ENCODE measurements at places on chromosomes 1 and 21. TPM values are rescaled to one million over a fixed set of nuclear protein-coding genes. Genes with fewer than 3 reads are reported as not detected.

GRCh38 chr1:57162607-57163261, 196.9 kb upstream of the C8B start:
- H3K4me1 ChIP-seq: no peaks in the 10 kb centered on the region
- H3K27ac ChIP-seq: no peak overlapping the region
- no peak for DNase-seq
- H3K4me3 ChIP-seq: no peak overlapping the region

DNA sequence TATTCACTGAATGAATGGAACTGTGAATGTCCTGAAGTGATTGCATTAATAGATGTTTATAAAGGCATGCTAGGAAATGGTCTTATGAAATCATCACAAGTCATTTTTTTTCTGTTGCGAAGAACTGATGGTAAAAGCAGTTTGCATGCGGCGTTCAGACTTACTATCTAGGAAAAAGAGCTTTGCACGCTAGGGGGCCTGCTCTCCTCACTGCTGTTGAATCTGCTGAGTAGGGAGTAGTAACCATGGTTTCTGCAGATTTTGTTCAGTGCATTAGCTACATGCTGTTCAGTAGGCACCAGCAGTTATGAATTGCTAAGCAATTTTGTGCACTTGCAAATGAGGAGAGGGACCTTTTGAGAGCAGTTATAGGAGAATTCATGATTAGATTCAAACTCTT, 57.9 kb downstream of the CENPF start:
- no peak overlapping the region for H3K4me3 ChIP-seq
- no peak overlapping the region for H3K27ac ChIP-seq
- H3K27me3 ChIP-seq: no peaks in the 10 kb centered on the region

DNA sequence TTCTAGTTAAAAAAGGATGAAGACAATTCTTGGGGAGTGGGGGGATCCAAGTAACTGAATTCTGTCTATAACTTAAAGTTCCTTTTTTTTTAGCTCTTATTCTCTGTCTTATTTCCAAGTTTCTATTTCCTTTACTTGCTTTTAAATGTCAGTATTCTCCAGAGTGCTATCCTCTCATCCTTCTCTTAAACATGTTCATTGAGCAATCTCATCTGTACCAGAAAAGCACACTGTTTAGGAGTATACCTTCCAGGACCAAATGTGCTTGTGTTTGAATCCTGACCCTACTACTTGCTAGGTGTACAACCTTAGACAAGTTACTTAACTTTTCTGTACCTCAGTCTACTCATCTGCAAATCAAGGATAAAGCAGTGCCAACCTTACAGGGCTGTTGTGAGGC, 50.1 kb downstream of the AKT3 start:
- H3K4me1 ChIP-seq: no peaks in the 10 kb centered on the region
- no peak overlapping the region for H3K4me3 ChIP-seq

DNA sequence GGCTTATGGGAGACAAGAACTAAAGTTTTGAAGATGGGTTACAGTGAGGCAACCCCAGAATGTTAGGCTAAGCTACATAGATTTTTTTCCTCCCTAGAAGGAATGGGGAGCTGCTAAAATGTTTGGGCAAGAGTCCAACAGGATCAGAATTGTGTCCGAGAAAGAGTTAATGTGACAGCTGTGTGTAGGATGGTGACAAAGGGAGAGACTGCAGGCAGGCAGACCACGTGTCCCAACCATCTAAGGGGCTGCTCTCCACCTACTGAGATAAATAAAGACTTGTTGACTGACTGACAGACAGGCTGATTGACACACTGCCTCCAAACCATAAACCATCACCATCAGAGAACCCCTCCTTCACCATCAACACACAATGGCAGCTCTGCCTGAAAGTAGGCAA, 133.7 kb upstream of the CTTNBP2NL start:
- no peak overlapping the region for H3K27ac ChIP-seq
- H3K4me1 ChIP-seq: no peaks in the 10 kb centered on the region
- no peak for DNase-seq
- H3K4me3 ChIP-seq: no peak overlapping the region
- no peaks in the 10 kb centered on the region for H3K36me3 ChIP-seq
- H3K27me3 ChIP-seq: no peaks in the 10 kb centered on the region

KCNK2 gene
- 0.17 TPM for total RNA-seq

DNA sequence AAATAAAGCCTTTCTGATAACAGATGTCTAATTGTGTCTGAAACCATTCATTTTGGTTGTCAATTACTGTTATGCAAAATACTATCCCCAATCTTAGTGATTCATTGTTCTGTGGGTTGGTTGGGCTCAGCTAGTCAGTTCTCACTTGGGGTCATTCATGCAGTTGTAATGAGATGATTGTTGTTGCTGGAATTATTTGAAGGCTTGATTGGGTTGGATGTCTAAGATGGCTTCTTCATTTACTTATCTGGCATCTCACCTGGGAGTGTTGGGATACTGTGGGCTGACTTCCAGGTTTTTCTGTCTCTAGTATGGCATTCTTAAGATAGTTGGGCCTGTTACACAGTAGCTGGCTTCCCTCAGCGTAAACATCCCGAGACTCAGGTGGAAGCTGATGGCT, 217.8 kb upstream of the B3GALT2 start:
- H3K4me1 ChIP-seq: no peaks in the 10 kb centered on the region
- no peaks in the 10 kb centered on the region for H3K27me3 ChIP-seq
- H3K36me3 ChIP-seq: no peaks in the 10 kb centered on the region
- H3K27ac ChIP-seq: no peak overlapping the region
- H3K4me3 ChIP-seq: no peak overlapping the region
- no peak for DNase-seq

GRCh38 chr21:15242906-15243305, 178.1 kb upstream of the NRIP1 start:
- DNase-seq: no peak
- no peaks in the 10 kb centered on the region for H3K36me3 ChIP-seq
- no peak overlapping the region for H3K27ac ChIP-seq
- H3K27me3 ChIP-seq: no peaks in the 10 kb centered on the region

MCOLN3 gene
- total RNA-seq: 0.98 TPM

AQP10 gene
- total RNA-seq: 0.27 TPM

DNA sequence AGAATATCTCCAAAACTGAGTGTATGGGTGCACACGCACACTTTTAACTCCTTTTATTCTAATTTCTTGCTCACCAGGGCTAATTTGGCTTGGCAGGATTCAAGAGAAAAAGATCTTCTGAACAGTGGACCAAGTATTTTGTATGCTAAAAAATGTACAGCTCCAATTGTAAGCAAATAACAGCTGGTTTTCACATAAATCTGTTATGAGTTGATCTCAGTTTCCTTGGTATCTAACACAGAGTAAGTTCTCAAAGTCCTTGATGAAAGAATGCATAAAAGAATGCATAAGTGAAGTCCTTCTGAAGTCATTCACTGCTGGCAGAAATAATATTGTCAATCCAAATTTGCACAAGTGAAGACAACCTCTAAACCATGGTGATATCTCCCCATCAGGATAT, 213.0 kb downstream of the OMA1 start:
- H3K27ac ChIP-seq: no peak overlapping the region
- H3K36me3 ChIP-seq: no peaks in the 10 kb centered on the region
- H3K4me3 ChIP-seq: no peak overlapping the region
- DNase-seq: no peak
- no peaks in the 10 kb centered on the region for H3K4me1 ChIP-seq

CD1E gene
- not detected for total RNA-seq

CD2 gene
- 2.9 TPM for total RNA-seq

DNA sequence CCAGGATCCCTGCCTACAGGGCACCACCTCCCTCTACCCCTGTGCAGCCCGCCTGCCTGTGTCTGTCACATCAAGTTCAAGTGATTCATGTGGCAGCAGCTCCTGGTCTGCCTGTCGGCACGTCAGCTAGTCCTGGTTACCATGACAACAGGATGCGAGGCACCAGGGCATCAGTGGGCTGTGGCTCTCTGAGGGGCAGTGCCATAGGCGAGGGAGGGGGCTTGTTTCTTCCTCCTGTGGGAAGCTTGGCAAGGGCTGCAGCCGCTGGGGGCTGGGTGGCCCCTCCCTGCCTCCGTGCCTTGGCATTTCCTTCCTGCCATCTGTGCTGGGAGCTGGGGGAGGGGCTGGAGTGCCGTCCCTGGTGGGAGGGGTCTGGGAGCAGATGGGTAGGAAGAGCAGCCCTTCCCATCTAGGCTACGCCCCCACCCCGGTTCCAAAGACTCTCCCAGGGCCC, 43.1 kb downstream of the FOXO6 start:
- DNase-seq: no peak
- H3K27me3 ChIP-seq: no peaks in the 10 kb centered on the region
- no peak overlapping the region for H3K27ac ChIP-seq
- no peak overlapping the region for H3K4me3 ChIP-seq

- H3K4me3 ChIP-seq: no peak overlapping the region
- peak overlapping the region; percentile 14 for H3K27ac ChIP-seq
- no peaks in the 10 kb centered on the region for H3K36me3 ChIP-seq
- H3K4me1 ChIP-seq: peaks cover 7% of the 10 kb centered on the region
- H3K27me3 ChIP-seq: no peaks in the 10 kb centered on the region
Observed at GRCh38 chr1:91846007-91846638, 39.8 kb downstream of the TGFBR3 start.

- no peak overlapping the region for H3K4me3 ChIP-seq
- H3K4me1 ChIP-seq: no peaks in the 10 kb centered on the region
- no peak for DNase-seq
- no peak overlapping the region for H3K27ac ChIP-seq
- H3K36me3 ChIP-seq: no peaks in the 10 kb centered on the region
Observed at GRCh38 chr1:191696354-191696753, 461.9 kb upstream of the RGS18 start.

GRCh38 chr1:42358791-42359190, 21.8 kb upstream of the RIMKLA start:
- H3K4me1 ChIP-seq: no peaks in the 10 kb centered on the region
- DNase-seq: no peak
- H3K4me3 ChIP-seq: no peak overlapping the region
- H3K36me3 ChIP-seq: no peaks in the 10 kb centered on the region

DNA sequence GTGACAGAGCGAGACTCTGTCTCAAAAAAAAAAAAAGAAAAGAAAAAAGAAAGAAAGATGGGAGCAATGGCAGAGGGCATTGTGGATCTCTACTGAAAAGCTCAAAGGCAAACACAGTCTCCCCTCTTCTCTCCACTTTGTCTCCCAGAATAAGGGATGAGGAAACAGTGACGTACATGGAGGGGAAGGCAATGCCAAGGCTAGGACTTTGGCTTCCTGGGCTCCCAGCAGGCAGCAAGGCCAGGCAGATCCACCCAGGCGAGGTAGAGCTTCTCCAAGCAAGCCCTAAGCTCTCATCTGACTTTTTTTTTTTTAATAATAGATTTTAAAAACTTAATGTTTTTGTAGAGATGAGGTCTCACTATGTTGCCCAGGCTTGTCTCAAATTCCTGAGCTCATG, 4.6 kb downstream of the ARHGEF2 start:
- peaks cover 4% of the 10 kb centered on the region for H3K4me1 ChIP-seq
- H3K27me3 ChIP-seq: no peaks in the 10 kb centered on the region
- H3K36me3 ChIP-seq: no peaks in the 10 kb centered on the region
- DNase-seq: no peak
- no peak overlapping the region for H3K4me3 ChIP-seq

- H3K4me3 ChIP-seq: peak overlapping the region; percentile 51
- peaks cover 19% of the 10 kb centered on the region for H3K27me3 ChIP-seq
- no peaks in the 10 kb centered on the region for H3K4me1 ChIP-seq
- peak overlapping the region; percentile 61 for H3K27ac ChIP-seq
- H3K36me3 ChIP-seq: no peaks in the 10 kb centered on the region
- no peak for DNase-seq
Observed at GRCh38 chr1:236066054-236066453, 1.2 kb upstream of the NID1 start.

NCAM2 gene
- 2.8 TPM for total RNA-seq

PCAT6 gene
- total RNA-seq: 0.74 TPM

- DNase-seq: no peak
- H3K36me3 ChIP-seq: no peaks in the 10 kb centered on the region
- H3K27me3 ChIP-seq: no peaks in the 10 kb centered on the region
- H3K4me3 ChIP-seq: no peak overlapping the region
- H3K4me1 ChIP-seq: no peaks in the 10 kb centered on the region
Observed at GRCh38 chr1:22582661-22583635, 19.7 kb downstream of the EPHA8 start.

- DNase-seq: no peak
- no peaks in the 10 kb centered on the region for H3K4me1 ChIP-seq
- H3K27ac ChIP-seq: no peak overlapping the region
- H3K27me3 ChIP-seq: no peaks in the 10 kb centered on the region
- H3K4me3 ChIP-seq: no peak overlapping the region
Observed at GRCh38 chr1:234497589-234497988, 18.6 kb upstream of the TARBP1 start.

KIF21B gene
- 3.1 TPM for total RNA-seq

AZIN2 gene
- total RNA-seq: 21.4 TPM

PARS2 gene
- 11.2 TPM for total RNA-seq

MTARC2 gene
- 32.3 TPM for total RNA-seq

GRCh38 chr1:182990413-182991144, 32.6 kb upstream of the LAMC1 start:
- H3K36me3 ChIP-seq: no peaks in the 10 kb centered on the region
- H3K4me3 ChIP-seq: no peak overlapping the region
- no peak overlapping the region for H3K27ac ChIP-seq
- no peaks in the 10 kb centered on the region for H3K27me3 ChIP-seq
- H3K4me1 ChIP-seq: no peaks in the 10 kb centered on the region
- no peak for DNase-seq

- peak overlapping the region; percentile 62 for H3K27ac ChIP-seq
- DNase-seq: no peak
Observed at GRCh38 chr1:247400685-247401084, 15.3 kb upstream of the NLRP3 start.

- no peak overlapping the region for H3K27ac ChIP-seq
- H3K4me1 ChIP-seq: peaks cover 4% of the 10 kb centered on the region
- no peak for DNase-seq
- peaks cover 1% of the 10 kb centered on the region for H3K27me3 ChIP-seq
Observed at GRCh38 chr1:209202830-209203532, 380.5 kb upstream of the CAMK1G start.

SERPINC1 gene
- total RNA-seq: 0.29 TPM

All from colonic mucosa (tissue), 4 donors.